HFFc6 (cell line): ENCODE measurements at places on chromosomes 16 and 17.

- peak; percentile 17 for DNase-seq
Measured at GRCh38 chr17:80101946-80102663, 724 bp downstream of the GAA start.

DNA sequence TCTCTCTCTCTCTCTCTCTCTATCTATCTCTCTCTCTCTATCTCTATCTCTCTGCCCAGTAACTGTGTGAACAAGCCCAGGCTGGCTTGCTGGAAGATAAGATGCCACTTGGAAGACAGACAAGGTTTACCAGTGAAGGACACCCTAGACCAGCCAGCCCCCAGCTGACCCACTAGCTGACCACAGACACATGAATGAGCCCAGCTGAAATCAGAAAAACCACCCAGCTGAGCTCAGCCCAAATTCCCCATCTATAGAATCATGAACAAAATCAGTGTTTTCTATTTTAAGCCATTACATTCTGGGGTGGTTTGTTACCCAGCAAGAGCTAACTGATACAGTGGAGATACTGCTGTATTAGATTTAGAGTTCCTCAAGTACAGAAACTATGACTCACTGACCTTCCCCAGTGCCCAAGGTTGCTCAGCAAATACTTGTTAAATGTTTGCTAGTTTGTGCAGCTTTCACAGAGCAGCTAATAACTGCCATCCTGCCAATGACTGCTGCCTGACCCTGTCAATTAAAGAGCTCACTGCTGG lies 18.0 kb downstream of the EMP2 start:
- DNase-seq = no peak

DNA sequence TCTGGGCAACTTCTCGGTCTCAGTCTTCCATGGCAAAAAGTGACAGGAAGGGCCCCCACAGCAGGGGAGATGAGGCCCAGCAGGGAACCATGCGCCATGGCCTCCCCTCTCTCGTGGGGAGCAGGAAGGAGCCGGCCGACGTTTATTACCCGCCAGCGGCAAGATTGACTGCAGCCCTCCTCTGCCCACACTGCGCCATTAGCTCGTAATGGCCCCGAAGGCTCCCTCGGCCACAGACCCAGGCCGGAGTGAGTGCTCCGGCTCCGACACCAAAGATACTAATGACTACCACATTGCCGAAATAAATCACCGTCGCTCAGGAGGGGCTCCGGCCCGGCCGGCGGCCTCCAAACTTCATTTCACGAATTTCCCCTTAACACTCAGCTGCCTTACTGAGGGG lies 226.9 kb downstream of the C16orf78 start:
- DNase-seq = no peak

- no peak for DNase-seq
Measured at GRCh38 chr17:40516581-40517285, 15.3 kb upstream of the TNS4 start.

- peak; percentile 72 for DNase-seq
Measured at GRCh38 chr16:69273009-69273408, 38.1 kb upstream of the VPS4A start.

GRCh38 chr17:7476494-7476893 lies 2.9 kb downstream of the ZBTB4 start:
- DNase-seq = peak; percentile 57

DNA sequence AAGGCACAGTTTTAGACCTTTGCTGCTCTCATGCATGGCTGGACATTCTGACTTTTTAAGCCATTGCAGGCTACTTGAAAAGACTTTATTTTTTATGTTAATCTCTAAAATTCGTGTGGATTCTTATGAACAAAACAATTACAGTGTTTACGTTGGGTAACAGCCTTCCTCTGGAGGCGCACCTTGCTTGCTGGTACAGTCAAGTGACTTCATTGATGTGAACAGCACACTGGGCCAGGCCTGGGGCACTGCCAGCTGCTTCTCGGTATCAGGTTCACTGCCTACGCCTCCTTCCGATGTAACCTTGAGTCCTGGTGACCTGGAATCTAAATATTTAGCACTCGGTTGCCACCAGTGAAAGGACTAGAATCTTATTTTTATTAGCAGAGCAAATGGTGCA lies 27.8 kb downstream of the MARCHF10 start:
- no peak for DNase-seq

GRCh38 chr17:19003543-19004420 lies 782 bp downstream of the FAM83G start:
- DNase-seq = peak; percentile 5

DNA sequence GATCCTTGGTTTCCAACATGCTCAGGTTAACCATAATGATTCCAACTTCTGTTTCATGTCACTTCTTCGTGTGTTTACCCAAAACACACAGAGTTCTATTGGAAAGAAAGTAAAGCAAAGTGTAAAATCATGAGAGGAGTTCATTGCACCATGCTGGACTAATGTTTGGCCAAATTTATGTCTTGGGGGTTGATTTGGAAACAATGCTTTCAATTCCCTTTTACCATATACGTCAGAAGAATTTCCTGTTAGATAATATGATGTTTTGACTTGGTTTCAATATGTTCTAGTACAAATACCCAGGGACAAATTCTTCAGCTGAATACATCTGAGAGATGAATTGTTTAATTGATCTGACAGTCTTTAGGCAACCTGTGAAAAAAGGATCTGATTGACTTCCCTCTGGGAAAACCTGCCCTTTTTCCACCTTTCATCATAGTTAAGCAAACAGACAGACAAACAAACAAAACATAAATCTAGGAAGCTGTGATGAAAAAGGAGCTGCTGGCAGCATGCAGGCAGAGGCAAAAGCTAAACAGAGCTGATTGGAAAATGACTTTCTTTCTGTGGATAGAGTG lies 26.0 kb upstream of the MPHOSPH6 start:
- no peak for DNase-seq

GRCh38 chr17:27577884-27578717 lies 52.9 kb upstream of the LGALS9 start:
- DNase-seq = no peak

DNA sequence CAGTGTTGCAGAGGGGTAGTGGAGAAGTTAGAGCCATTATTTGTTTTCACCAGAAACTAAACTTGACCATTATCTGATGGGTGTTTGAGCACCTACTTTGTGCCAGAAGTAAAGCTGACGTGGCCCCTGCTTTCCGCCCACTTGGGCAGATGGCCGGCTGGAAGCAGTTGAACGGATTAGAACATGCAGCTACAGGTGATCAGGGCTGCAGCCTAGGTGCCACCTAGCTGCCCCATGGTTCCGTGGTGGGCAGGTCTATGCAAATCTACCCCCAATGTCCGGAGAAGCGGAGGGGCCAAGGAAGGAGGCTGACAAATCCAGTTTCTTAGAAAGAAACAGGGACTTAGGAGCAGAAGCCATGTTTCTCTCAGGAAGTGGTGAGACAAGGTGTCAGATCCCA lies 62.7 kb downstream of the B9D1 start:
- DNase-seq = no peak

- DNase-seq = no peak
Measured at GRCh38 chr16:85312174-85312573, 199.9 kb upstream of the CIBAR2 start.

GRCh38 chr16:48013491-48013901 lies 142.3 kb downstream of the ABCC12 start:
- DNase-seq = no peak

- DNase-seq = peak; percentile 69
Measured at GRCh38 chr16:20884240-20884556, 16.0 kb downstream of the DCUN1D3 start.

DNA sequence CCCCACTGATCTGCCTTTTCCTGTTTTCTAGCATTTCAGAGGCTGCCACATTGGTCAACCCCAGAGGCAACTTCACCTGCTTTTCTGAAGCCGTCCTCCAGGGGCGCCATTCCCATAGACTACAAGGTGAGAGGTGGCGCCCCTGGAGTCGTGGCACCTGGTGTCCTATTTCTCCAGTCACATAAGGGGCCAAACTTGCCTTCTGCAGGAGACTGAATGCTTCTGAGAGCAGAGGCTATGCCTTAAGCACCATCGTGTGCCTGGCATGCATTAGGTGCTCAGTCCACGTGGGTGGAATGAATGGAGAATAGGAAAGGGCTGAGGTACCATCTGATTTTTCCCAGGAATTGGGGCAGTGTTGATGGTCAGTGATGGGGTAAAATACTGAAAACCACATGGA lies 164.8 kb downstream of the HAPSTR1 start:
- DNase-seq = no peak

GRCh38 chr16:59047114-59047513 lies 313.0 kb upstream of the GOT2 start:
- DNase-seq = no peak

DNA sequence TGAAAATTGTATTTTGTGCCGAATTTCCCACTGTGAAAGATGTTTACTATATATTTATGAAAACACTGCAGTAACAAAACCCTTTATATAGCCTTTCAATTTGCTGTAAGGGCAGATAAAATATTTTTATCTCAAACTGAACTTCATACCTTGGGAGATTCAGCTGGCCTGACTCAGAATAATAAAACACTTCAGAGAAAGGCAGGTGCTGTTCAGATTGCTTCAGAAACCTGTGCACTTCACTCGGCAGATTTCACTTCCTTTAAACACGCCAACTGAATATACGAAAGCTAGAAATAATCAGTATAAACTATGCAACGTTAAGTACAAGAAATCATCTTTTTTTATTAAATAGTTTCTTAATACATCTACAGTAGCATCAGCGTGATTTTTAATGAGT lies 839.1 kb upstream of the RBFOX1 start:
- DNase-seq = no peak
